GM03348 (cell line): ENCODE measurements at places on chromosomes 12 and 14.

DNA sequence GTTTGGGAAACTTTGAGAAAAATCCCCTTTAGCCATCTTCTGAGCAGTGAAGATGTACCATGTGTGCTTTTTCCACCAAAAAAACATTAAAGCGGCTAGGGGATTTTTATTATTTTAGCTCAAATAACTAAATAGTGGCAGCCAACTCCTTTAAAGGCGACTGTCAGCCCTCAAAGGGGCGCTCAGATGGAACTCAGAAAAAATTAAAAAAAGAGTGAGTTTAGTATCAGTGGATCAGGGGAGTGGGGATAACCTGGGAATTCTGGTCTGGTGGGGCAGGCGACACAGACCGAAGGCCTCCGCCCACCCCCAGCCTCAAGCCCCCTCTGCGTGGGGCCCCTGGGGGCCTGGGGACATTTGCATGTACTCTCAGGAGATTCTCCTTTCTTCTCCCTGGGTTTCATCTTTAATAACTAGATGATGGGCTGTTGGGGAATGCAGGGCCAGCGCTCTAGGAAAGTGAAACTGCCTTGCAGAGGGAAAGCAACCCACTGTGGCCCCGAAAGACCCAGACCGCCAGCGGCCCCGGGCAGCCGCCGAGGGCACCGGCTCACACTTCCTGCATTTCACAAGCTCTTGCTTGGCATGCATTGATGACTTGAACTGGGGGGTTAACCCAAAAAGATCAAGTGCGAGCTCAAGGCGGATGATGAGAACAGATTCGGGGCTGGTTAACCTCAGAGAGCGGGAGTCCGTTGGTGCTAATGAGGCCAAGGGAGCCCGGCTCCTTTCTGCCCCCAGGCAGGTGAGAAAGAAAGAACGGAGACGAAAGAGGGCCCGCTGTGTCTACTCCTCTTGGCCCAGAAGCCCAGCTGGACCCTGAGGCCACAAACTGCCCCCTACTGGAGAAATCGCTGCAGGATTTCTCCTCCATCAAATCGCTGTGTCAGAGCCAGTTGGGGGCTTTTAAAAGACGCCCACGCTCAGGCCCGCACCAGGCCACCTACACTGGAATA, 7.3 kb upstream of the BATF start:
- peak; percentile 51 for DNase-seq

- DNase-seq: no peak
These were observed 13.9 kb upstream of the PPP4R3A start for GRCh38 chr14:91523972-91524371.

- DNase-seq: peak; percentile 38
These were observed 865 bp upstream of the ZFP36L1 start for GRCh38 chr14:68793734-68794129.

DNA sequence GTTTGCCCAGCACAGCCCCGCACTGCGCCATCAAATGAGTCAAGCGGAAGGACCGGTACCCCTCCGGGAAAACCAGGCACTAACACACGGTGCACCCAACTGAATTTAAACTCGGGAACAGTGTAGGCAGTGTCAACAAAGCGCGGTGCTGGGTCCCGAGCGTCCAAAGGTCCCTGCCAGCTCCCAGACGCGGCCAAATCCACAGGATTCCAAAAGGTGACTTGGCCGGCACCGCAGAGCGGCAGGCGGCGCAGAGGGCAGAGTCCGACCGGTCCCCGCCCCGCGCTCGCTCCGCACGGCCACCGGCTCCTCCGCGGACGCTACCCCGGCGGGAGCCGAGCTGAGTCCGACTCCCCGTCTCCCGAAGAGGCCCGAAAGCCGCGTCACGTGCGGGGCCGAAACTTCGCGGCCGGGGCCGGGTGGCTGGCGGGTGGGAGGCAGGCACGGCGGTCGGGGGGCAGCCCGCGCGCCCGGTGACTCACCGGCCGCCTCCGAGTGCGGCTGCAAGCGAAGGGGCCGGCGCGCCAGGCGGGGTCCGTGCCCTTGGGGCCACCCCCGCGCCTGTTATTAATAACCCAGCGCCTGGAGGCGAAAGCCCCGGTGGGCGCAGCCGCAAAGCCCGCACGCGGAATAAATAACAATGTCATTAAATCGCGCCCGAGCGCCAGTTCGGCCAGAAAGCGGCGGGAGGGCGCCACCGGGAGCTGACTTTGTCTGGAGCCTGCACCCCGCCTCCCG, 863 bp downstream of the DENND5B start:
- peak; percentile 80 for DNase-seq

DNA sequence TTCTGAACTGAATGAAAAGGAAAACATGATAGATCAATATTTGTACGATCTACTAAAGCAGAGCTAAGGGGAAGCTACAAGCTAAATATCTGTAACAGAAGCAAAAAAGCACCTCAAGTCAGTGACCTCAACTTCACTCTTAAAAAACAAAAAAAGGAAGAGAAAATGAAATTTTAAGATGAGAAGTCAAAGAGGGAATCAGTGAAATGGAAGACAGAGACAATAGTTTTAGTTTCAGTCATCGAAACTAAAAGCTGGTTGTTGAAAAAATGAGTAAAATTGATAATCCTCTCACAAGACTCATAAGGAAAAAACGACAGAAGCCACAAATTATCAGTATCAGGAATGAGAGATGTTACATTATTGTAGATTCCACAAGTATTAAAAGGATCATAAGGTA, 11.9 kb upstream of the SLC2A13 start:
- DNase-seq: no peak

DNA sequence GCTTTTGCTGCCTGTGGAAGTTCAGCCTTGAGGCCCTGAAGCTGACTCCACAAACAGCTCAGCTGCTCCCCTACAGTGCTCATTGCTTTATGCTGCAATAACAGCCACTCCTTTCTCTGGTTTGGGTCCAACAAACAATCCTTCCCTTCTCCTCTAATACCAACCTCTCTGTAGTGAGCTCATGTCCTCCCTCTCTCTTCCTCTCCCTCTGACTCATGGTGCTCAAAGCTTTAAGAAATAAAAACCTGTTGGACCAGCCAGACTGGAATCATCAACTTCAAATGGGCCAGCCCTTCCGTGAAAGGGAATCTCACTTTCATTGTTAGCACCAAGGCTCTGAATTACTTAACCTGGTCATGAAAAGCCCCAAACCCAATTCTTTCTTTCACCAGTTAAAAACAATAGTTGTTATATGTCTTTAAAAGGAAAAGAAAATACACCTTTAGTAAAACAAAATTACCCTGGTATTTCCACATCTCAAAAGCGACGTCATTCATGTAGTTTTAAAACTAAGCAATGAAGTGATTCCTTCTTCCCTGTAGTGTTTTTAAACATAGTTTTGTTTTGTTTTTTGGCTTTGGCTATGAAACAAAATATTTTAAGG, 126.4 kb downstream of the DUSP6 start:
- peak; percentile 80 for DNase-seq

GRCh38 chr14:96588410-96589257, 86.5 kb downstream of the PAPOLA start:
- no peak for DNase-seq

DNA sequence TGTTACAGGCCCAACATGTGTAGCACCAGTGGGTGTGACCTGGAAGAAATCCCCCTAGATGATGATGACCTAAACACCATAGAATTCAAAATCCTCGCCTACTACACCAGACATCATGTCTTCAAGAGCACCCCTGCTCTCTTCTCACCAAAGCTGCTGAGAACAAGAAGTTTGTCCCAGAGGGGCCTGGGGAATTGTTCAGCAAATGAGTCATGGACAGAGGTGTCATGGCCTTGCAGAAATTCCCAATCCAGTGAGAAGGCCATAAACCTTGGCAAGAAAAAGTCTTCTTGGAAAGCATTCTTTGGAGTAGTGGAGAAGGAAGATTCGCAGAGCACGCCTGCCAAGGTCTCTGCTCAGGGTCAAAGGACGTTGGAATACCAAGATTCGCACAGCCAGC, 8.6 kb downstream of the BCL2L14 start:
- peak; percentile 44 for DNase-seq

DNA sequence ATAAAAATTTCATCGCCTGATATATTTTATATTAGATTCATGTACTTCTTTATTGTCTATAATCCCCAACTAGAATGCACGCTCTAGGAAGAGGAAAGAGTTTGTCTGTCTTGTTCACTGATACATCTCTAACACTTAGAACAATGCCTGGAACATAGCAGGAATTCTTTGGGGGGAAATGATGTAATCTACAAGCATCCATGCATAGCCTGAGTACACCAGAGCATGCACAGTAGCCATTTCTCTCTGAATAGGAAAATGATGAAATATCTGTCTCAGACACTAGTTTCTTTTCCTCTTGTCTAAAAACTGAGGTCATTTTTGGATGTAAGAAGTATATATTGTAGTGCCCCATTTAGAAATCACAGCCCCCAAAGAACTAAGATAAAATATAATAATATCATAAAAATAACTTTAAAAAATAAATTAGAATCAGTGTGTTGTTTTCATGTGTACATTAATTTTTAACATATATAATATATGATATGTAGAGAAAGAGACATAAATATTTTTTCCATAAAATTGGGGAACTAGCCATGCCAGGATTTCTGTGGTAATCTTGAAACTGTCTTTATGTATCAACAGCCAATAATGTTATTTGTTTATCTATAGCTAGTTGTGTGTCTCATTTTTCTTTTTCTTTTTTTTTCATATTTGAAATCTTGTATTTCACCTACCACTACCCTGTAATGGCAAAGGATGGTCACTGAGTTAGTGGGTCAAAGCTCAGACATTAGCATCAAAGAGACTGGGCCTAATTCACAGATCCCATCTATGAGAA, 155.6 kb upstream of the TMCC3 start:
- peak; percentile 50 for DNase-seq

GRCh38 chr14:95265106-95266094, 54.3 kb downstream of the CLMN start:
- peak; percentile 60 for DNase-seq

DNA sequence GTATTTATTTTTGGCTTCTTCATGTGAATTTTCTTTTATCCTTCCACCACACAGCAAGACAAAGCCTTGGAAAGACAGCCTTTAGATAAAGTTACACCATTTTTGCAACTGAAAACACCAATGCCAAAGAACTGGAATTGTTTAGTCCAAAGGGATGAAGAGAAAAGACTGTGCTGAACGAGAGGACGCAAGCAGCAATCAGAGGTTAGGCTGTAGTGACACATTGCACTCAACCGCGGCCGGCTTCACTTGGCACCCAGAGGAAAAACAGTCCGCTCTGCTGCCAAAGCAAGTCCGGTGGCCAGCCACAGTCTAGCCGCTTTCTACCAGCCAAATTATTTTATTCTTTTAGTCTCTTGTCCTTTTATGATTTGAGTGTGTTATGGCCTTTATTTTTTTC, 49.1 kb upstream of the KCNJ8 start:
- DNase-seq: no peak

DNA sequence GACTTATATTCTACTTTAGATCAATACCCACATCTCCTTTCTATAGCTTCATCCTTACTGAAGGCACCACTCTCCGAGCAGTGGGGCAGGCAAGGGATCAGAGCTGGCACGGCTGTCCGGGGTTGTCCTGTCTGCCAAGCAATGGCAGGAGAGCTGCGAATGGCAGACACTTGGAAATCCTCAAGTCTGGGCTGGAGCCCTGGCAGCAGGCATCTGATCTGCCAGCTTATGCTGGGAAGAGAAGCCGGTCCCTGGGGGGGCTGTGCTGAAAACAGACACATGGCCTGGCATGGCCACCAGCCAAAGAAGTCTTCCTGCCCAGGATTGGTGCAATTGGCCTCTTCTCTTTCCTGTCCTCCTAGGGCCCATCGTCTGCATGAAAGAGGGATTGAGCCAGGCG, 280.2 kb upstream of the PWP1 start:
- no peak for DNase-seq

DNA sequence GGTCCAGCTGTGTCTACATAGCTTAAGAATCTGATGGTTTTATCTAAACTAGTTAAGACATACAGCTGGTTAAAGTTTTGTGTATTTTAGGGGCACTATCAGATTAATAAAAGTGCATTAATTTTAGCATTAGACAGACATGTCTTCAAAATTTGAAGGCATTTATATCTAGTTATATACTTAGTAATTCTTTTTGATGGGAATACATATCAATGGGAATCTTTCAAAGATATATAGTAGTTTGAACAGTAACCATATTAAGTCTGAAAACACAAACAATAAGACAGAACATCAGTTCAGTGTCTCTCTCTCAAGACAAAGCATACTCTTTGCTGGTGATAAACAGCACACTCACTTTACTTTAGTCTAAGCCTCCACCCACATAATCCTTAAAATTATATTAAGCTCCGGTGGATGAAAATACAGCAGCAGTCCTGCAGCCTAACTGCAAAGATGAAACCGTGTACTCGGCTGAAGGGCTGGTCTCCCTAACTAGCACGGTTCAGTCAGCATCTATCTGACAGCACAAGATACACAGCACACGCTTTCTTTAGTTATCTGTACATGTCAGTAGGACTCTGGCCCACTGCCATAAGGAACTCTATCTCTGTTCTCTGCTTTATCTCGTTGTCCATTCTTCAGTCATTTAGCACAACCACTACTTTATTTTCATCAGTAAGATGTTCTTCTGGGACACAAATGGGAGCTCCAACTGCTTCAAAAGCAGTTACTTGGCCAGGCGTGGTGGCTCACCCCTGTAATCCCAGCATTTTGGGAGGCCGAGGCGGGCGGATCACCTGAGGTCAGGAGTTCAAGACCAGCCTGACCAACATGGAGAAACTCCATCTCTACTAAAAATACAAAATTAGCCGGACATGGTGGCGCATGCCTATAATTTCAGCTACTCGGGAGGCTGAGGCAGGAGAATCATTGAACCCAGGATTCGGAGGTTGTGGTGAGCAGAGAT, 80.5 kb downstream of the MED13L start:
- no peak for DNase-seq

- DNase-seq: no peak
These were observed 451.3 kb downstream of the ZFP36L1 start for GRCh38 chr14:68341411-68342212.

GRCh38 chr12:93186131-93186530, 191.6 kb upstream of the NUDT4 start:
- peak; percentile 24 for DNase-seq

DNA sequence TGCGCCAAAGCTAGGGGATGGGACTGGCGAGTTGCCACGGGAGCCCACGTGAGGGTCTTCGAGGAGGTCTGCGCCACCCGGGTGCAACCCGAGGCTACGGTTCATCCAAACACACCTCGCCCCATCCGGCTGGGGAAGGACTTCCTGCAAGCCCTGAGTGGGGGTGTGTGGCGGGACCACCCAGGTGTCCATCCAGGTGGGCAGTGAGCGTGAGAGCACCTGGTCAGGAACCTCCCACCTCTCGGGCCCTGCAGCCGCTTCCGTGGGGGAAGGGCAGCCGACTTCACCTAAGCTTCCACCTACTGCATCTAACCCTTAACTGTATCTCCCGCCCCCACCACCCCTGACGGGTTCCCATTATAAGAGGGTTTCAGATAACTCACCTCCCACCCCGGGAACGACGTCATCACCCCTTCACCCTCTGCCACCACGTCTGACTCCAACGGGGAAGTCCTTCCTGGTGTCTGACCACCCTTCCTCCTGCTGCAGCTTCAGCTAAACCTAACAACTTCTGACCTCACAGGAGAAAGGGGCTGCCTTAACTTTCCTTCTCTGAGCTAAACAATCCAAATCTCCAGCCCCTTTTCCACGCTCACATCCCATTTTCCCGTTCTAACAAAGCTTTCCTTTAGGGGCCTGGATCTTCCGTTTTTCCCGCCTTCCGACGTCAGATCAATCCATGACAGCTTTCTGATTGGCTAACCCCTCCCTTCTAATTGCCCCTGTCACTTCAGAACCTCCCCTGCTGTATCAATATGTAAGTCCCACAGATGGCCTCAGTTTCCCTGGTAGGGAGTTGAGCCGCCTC, 27.4 kb upstream of the SMUG1 start:
- no peak for DNase-seq
